ENCODE measurements at places on chromosomes 7 and 10.

DNA sequence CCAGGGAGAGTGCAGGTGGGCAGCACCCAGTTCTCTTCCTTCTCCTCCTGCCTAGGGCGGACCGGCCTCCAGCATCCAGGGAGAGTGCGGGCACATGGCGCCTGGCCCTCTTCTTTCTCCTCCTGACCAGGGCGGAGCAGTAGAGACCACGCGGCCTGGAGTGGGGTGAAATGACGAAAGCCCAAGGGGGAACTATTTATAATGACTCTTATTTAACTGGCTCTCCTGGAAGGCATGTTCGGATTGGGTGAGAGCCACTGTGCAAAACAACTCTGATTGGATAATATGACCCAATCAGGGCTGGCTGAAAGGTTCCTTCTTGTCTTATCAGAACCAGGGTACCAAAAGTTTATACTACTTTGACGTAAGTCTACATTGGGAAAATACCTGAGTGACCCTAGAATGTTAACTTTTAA, 63.1 kb downstream of the ZNF37A start:
- DNase-seq, result no peak

DNA sequence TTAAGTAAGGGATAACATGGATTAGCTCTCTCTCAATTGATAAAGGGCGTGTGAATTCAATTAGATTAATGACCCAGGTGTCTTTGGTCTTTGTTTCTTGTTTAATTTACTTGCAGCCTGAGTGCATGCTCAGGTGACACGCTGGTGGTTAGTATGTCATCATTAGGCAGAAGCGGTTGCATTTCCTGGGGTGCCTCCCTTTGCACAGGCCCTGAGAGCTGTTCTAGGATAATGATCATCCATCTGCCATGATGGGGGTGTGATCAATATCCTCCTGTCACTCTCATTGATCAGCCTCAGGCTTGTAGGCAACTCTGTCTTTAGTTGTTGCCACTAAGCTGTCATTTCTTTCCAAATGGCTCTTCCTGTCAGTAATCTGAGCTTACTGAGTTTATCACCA, 99.6 kb upstream of the NPS start:
- DNase-seq, result no peak

GRCh38 chr10:106761906-106762305, 402.6 kb downstream of the SORCS1 start:
- DNase-seq, result no peak

- peak; percentile 78 for DNase-seq
These were observed 9.9 kb upstream of the SPAG6 start for GRCh38 chr10:22335173-22335933.

DNA sequence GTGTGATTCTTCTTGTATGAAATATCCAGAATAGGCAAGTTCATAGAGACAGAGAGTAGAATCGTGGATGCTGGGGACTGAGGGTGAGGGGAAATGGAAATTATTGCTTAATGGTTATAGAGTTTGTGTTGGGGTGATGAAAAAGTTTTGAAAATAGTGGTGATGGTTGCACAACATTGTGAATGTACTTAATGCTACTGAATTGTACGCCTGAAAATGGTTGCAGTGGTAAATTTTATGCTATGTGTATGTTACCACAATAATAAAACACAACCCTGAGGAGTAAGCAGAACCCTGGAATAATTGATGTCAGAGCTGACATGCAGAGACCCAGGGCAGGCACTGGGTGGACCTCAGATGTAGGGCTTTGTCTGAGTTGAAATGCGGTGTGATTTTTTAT, 57.6 kb downstream of the TACR2 start:
- no peak for DNase-seq

DNA sequence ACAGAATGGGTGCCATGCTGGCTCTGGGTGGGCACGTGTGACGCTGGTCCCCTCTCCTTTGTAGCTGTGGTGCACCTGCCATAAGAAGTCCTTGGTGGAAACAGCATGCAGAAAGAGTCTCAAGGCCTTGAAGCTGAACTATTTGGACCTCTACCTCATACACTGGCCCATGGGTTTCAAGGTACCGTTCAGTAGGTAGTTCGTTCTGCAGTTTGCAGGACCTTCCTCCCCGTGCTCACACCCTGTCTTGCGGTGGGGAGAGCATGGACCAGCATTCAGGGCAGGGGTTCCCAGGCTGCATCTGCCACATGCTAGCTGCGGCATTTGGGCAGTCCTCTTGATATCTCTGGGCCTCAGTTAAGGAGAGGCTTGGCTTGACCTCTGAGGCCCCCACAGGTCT, 7.3 kb downstream of the AKR1E2 start:
- DNase-seq, result no peak

DNA sequence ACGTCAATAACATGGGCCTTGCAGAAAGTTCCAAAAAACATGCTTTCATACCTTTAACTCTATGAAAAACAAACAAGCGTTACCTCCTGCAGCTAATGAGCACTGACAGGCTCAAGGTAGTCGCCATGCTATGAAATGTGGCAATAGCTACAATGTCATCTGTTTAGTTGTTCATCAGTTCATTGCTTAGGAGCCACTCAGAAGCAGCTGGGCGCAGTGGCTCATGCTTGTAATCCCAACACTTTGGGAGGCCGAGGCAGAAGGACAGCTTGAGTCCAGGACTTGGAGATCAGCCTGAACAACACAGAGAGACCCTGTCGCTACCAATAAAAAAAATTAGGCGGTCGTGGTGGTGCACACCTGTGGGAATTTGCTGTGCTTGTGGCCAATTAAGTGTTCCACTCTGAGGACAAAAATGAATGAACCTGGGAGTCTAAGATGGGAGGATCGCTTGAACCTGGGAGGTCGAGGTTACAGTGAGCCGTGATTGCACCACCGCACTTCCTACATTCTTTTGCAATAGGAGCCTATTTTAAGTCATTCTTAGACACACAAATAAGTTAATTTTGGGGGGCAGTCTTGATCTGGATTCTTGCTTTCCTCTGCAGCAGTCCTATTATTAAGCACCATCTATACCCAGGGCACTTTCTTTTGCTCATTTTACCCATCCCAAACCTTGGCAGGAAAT, 276.2 kb upstream of the KLF14 start:
- no peak for DNase-seq

DNA sequence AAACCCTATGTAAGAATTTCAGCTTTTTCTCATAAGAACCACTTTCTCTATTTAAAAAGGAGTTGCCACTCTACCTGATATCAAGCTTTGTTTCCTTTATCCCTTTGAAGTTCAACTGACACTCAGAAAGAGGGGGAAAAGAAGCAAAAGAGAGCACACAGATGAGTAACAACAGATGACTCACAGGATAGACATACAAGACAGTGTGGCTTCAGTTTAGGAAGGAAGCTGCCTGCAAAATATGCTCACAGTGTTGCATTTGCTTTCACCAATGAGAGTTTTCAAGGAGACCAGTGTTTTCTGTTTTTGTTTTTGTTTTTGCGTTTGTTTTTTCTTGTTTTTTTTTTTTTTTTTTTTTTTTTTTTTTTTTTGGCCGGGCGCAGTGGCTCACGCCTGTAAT, 1181.6 kb downstream of the DNAJB9 start:
- no peak for DNase-seq

DNA sequence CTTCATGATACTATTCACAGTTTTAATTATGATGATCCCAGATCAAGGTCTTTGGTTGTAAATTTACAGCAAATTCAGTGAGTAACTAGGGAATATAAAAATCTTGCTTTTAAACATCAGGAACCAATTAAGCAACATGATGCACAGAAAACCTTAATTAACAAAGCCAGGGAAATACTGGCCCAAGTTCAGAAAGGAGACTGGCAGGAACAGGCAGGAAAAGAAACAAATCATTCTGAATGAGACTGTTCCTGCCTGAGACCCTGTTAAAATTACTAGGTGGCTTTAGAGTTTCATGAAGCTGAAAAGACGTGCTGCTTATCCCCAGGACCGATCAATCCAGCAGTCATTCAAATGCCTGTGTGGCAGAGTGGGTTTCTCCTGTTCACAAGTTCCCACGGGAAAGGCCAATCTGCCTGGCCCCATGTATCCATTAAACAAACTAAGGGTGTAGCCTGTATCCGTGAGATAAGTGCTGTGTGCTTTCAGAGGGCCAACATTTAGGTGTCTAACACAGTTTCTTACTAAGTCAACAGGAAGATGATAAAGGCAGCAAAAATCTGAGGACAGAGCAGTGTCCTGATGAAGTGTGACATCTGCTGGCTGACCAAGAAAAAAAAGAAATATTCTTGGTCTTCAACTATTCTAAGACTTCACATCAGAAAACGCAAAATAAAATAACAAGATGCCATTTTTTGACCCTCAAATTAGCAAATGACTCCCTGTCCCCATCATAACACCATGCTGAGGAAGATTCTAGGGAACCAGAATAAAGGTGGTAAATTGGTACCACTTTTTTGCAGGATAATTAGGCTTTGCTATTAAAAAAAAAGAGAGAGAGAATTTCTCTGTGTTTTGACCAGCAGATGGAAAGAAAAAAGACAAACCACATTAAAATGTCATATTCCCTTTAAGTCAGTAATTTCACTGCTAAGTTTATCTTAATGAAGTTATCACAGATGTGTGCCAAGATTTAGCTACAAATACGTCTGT, 34.2 kb downstream of the PUS7 start:
- no peak for DNase-seq

DNA sequence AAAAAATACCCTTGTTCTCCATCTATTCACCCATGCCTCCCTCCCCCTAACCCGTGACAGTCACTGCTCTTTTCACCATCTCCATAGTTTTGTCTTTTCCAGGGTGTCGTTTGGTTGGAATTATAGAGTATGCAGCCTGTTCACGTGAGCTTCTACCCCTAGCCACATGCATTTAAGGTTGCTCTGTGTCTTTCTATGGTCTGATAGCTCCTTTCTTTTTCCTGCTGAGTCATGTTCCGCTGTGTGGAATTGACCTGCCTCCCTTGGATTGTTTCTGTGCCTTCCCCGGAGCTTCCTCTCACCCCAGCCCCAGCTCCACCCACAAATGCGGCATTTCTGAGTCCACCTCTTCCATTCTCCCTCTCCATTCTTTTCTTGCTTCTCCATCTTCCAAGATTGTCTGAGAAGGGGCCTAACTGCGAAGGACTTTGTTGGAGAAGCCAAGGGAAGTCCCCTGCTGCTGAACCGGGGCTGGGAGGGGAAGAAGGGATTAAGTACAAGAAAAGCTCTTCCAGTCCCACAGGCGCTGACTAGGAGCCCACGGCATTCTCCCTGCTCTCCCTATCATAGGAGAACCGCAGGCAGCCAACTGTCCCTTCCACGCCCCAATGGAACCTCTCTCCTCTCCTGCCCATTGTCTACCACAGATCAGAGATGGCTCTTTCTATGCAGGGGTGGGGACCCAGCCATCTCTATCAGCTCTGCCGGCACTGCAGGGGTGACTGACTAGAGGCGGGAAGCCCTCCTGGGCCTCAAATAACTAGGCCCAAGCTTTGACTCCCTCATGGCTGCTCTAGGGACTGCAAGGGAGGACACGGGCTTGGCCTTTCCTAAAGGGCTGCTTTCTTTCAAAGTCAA, 87.5 kb upstream of the ANLN start:
- DNase-seq, result no peak

DNA sequence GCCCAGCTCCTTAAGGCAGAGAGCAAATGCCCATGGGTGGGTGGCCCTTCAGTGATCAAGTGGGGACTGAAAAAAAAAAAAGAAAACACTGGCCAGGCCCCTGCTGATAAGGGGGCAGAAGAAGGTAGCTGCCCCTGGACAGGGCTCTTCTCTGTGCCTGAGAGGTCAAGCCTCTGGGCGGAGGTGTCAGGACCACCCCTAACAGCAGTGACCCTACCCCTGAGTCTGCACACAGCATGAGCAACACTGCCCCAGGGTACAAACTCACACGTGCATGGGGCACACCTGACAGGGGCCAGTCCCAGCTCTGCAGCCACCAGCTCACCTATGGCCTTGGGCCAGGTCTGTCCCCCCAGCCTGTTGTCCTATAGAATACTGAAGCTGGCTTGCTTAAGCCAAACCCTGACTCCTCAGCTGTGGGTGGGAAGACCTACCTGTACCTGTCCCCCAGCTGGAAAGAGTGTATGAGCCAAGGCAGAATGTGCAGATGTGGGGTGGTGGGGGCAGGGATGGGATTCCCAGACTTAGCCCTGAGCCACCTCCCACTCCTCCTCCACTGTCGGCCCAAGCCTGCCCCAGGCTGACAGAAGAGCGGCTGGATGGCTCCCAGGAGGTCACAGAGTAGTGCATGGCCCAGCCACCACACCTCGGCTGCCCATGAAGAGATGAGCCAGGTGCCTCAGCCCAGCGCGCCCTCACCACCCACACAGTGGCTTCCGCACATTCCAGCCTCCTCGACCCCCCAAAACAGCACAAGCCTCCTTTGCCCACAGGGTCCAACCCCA, 23.7 kb downstream of the KCNH2 start:
- no peak for DNase-seq

GRCh38 chr10:84427903-84428650, 99.7 kb downstream of the CCSER2 start:
- no peak for DNase-seq

DNA sequence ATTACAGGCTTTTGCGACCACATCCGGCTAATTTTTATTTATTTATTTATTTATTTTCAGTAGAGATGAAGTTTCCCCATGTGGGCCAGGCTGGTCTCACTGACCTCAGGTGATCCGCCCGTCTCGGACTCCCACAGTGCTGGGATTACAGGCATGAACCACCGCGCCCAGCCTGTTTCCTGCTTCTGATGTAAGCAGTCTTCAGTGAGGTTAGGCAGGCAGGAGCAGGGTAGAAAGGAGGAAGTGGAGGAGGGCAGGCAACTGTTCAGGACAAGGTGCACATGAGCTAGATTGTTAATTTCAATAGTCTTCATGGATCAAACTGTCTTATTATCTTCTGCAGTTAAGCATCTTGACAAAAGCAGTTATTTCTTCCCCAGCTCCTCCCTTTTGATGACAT, 605.0 kb downstream of the CCSER2 start:
- no peak for DNase-seq

DNA sequence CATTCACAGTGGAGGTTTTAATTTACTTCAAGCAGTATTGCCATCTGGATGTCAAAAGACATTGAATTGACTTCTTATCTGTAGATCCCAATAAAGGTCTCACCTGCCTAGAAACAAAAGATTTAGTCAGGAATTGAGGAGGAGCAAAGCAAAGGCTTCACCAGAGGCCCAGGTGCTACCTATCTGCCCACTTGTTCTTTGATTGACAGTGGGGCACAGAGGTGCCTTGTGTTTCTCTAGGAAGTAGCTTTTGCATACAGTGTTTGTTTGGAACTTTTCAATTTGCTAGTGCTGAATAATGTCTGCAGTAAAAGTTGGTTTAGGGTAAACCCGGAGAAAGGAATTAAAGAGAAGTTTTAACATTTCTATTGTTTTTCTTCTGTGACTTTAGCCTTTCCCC, 40.4 kb downstream of the AUTS2 start:
- DNase-seq, result peak; percentile 40

All from GM23338 (cell line).